ENCODE measurements at places on chromosomes 7 and 10. TPM values are rescaled to one million over a fixed set of nuclear protein-coding genes. Genes with fewer than 3 reads are reported as not detected.

DNA sequence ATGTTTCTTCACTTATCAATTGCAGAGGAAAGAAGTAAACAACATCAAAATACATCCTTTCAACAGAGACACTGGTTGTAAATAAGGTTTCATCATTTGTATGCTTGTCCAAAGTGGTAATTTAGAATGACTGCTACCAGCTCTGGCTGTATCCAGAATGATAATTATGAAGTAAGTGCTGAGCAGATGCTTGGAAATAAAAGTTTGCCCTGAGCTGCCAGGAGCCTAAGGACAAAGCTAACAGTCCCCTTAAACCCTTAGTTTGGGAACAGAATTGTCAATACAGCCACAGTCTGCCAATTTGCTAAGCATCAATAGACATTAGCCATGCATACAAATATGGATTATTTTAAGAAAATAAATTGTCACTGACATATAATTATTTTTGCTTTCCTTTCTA, 147.0 kb upstream of the SLC13A1 start:
- H3K27ac ChIP-seq = no peak overlapping the region
- no peaks in the 10 kb centered on the region for H3K36me3 ChIP-seq
- no peaks in the 10 kb centered on the region for H3K4me1 ChIP-seq

- H3K27ac ChIP-seq = no peak overlapping the region
- H3K27me3 ChIP-seq = no peaks in the 10 kb centered on the region
- no peak overlapping the region for H3K4me3 ChIP-seq
- peaks cover 32% of the 10 kb centered on the region for H3K4me1 ChIP-seq
- no peak for DNase-seq
Observed at GRCh38 chr10:110534571-110534970, 32.9 kb upstream of the SMC3 start.

GRCh38 chr7:18939771-18940592, 177.5 kb downstream of the TWIST1 start:
- H3K36me3 ChIP-seq = no peaks in the 10 kb centered on the region
- no peak overlapping the region for H3K27ac ChIP-seq
- H3K4me3 ChIP-seq = no peak overlapping the region
- no peaks in the 10 kb centered on the region for H3K4me1 ChIP-seq
- no peaks in the 10 kb centered on the region for H3K27me3 ChIP-seq
- DNase-seq = no peak

DNA sequence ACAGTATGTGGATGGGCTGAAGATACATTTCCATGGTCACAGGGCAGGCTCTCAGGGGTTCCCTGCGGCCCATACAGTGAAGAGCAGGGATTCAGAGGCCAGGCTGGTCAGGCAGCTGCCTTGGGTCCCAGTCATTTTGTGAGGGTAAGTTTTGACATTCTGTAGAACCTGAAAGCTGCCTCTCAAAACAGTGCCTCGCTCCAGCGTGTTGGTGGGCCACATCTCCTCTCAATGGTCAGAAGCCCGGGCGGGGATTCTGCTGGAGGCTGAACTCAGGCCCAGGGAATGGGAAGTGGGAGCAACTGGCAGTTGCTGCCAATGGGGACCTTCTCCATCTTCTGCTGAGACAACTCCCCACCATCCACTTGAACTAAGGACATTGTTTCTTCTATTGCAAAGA, 190.0 kb downstream of the PTPN20 start:
- no peak for DNase-seq
- H3K36me3 ChIP-seq = no peaks in the 10 kb centered on the region
- no peak overlapping the region for H3K4me3 ChIP-seq
- H3K4me1 ChIP-seq = no peaks in the 10 kb centered on the region
- H3K27ac ChIP-seq = no peak overlapping the region

GRCh38 chr7:80098795-80099194, 35.8 kb upstream of the GNAI1 start:
- DNase-seq = no peak
- H3K27me3 ChIP-seq = no peaks in the 10 kb centered on the region
- no peaks in the 10 kb centered on the region for H3K4me1 ChIP-seq
- H3K36me3 ChIP-seq = no peaks in the 10 kb centered on the region
- H3K4me3 ChIP-seq = no peak overlapping the region

GRCh38 chr10:100327007-100327717, 2.9 kb downstream of the PKD2L1 start:
- no peaks in the 10 kb centered on the region for H3K4me1 ChIP-seq
- no peaks in the 10 kb centered on the region for H3K36me3 ChIP-seq
- peaks cover 57% of the 10 kb centered on the region for H3K27me3 ChIP-seq
- no peak overlapping the region for H3K4me3 ChIP-seq

- no peaks in the 10 kb centered on the region for H3K36me3 ChIP-seq
- H3K27me3 ChIP-seq = no peaks in the 10 kb centered on the region
- H3K4me1 ChIP-seq = peaks cover 28% of the 10 kb centered on the region
- DNase-seq = peak; percentile 95
- peak overlapping the region; percentile 98 for H3K27ac ChIP-seq
Observed at GRCh38 chr7:131895541-131896164, 339.2 kb upstream of the PODXL start.

DNA sequence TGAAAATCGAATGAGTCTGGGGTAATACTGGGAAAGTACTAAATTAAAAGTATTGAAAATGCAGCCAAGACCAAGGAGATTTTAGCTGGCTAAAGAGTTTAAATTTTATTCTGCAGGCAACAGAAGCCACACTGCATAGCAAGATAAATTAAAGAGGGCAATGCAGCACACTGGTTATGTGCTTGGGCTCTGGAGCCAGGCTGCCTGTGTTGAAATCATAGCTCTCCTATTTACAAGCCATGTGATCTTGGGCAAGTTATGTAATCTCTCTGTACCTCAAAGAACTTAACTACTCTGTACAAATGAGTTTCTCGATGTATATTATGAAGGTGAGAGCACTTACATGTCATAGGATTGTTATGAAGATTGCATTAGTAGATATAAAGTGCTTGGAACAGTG, 9.9 kb downstream of the SLC25A13 start:
- H3K36me3 ChIP-seq = no peaks in the 10 kb centered on the region
- no peak for DNase-seq
- H3K27ac ChIP-seq = no peak overlapping the region
- H3K27me3 ChIP-seq = no peaks in the 10 kb centered on the region
- no peak overlapping the region for H3K4me3 ChIP-seq

The MICALL2 gene
- 72.6 TPM for total RNA-seq

The TMEM213 gene
- not detected for total RNA-seq
